Tibial artery (tissue), 4 donors: ENCODE measurements at places on chromosomes 1 and 21.

DNA sequence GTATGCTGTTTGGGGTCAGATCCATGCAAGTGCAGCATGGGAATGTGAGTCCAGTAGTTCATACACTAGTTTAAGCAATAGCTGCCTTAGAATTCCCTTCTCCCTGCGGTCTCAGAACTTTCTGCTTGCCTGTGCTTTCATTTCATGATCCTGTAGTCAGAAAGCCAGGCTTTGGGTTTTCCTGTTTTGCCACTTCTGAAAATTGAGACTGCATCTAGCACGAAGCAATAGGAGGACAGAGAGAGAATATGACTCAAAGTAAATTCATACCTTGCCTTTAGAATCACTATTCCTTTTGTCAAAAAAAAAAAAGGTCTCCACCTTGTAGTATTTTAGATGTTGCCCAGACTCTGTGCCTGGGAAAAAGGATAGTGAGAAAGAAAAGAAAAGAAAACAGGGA, 161.2 kb upstream of the SNX7 start:
- H3K27ac ChIP-seq, result no peak overlapping the region
- no peak overlapping the region for H3K4me3 ChIP-seq
- H3K36me3 ChIP-seq, result no peaks in the 10 kb centered on the region
- no peak for DNase-seq

DNA sequence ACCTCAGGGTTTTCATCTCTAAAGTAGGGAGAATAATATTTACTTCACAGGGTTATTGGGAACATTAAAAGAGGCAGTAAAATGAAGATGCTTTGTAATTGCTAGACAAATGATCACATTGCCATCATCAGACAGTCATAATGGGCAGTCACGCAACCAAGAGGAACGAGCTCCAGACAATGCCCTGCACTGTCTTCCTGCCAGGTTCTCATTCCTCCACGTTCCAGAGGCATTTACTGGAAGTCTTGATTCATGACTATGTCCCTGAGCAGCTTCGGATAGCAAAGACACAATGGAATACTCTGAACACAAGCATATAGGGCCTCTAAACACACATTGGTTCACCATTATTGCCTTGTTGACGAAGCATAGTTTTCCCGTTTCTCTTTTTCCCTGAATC, 389.7 kb downstream of the NTNG1 start:
- H3K4me1 ChIP-seq, result no peaks in the 10 kb centered on the region
- no peak overlapping the region for H3K4me3 ChIP-seq
- H3K27me3 ChIP-seq, result no peaks in the 10 kb centered on the region

DNA sequence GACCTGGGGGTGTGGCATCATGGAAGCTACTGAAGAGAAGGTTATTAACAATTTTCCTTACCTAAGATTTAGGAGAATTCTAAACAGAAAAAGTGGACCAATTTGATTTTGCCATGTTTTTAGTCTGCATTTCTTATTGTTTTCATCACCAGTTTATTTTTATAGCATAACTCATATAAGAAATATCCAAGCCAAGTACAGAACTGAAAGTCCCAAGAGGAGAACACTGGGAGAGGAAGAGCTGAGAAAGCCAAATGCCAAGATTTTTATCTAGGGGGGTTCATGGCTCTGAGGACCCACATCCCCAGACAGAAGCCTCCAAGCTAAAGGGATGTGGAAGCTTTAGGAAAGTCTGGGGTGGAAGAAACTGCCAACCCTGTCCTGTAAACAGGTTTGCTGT, 109.4 kb upstream of the DUSP10 start:
- H3K27me3 ChIP-seq, result no peaks in the 10 kb centered on the region
- H3K4me1 ChIP-seq, result peaks cover 7% of the 10 kb centered on the region
- H3K4me3 ChIP-seq, result no peak overlapping the region
- no peaks in the 10 kb centered on the region for H3K36me3 ChIP-seq
- DNase-seq, result no peak

GRCh38 chr1:236377832-236378535, 16.1 kb upstream of the EDARADD start:
- H3K4me1 ChIP-seq, result no peaks in the 10 kb centered on the region
- no peaks in the 10 kb centered on the region for H3K36me3 ChIP-seq
- no peak for DNase-seq
- no peaks in the 10 kb centered on the region for H3K27me3 ChIP-seq

DNA sequence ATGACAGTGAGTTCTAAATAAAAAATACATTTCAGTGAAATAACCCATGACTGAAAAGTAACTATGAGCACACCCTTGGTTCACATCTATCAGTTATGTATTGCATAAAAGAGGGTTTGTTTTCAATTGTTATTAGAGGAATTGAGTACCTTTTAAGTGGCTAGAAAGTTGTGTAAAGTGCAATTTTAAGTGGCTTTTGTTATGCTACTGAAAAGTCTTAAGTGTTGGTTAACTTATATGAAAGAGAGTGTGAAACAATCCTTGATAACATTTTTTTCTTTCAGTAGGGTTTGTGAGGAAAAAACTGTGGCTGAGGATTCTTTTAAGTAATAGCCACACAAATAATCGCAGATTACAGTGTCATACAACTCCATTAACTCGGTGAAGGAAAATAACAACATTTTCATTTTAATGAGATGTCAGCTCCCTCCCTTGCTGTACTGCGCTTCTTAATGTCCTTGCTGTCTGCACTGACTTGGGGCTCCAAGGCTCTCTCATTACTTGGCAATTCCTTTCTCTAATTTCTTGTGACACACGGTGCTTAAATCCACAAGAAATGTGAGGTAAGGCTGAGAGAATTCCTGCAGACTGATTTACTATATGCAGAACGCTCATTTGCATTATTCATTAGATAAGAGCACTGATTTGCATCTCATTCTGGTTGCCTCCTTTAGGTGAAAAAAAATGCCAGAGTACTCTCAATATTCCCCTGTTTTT, 40.6 kb downstream of the NTNG1 start:
- no peak for DNase-seq
- H3K4me1 ChIP-seq, result no peaks in the 10 kb centered on the region
- H3K36me3 ChIP-seq, result no peaks in the 10 kb centered on the region
- H3K4me3 ChIP-seq, result no peak overlapping the region

- H3K36me3 ChIP-seq, result no peaks in the 10 kb centered on the region
- no peaks in the 10 kb centered on the region for H3K27me3 ChIP-seq
- H3K4me3 ChIP-seq, result no peak overlapping the region
- no peak for DNase-seq
- H3K27ac ChIP-seq, result no peak overlapping the region
Measured at GRCh38 chr21:16069178-16070112, 339.7 kb downstream of the USP25 start.

DNA sequence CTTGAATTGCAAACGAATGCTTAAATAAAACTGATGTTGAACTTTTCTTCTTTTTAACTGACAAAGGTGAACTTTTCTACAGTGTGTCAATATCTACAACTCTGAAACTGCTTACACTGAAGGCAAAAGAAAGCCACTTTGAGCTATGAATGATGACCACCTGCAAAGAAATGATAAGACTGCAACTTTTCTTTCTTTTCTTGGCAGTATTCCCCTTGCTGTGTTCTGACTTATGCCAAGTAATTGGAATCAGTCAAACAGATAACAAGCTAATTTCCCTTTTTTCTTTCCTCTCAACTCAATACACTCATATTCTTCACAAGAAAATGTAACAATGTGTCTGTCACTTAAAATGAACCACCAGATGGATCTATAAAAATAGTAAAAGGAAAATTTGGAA, 588.1 kb upstream of the BRINP3 start:
- H3K36me3 ChIP-seq, result no peaks in the 10 kb centered on the region
- no peaks in the 10 kb centered on the region for H3K27me3 ChIP-seq
- H3K27ac ChIP-seq, result no peak overlapping the region
- H3K4me1 ChIP-seq, result no peaks in the 10 kb centered on the region
- no peak overlapping the region for H3K4me3 ChIP-seq
- no peak for DNase-seq

DNA sequence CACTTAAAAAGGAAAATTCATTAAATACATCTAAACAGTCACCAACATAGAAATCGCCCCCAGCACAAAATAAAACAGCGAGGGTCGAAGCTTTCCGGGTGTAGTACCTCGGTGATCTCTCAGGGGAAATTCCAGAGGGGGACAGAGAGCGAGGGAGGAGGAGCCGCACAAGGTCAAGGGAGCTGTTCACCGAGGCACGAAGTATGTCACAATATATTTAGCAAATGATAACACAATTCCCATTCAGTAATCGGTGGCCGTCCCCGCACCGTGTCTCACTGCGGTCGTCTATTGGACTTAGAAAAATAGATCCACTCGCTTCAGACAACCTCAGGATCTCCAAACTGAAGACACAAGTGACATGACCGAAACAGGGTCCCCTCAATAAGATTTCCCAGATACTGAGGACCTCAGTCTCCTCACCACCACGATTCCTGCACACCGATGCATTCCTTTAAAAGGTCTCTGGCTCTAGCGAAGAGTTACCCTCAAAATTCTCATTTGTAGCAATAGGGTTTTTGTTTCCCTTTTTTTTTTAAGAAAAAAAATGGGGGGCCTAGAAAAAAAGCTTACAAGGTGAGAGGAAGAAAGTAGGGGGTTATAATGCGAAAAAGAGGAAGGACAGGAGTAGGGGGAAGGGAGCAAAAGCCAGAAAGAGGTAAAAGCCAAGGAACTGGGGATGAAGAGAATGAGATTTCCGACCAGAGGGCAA, 1.1 kb downstream of the LPGAT1 start:
- no peaks in the 10 kb centered on the region for H3K36me3 ChIP-seq
- H3K27me3 ChIP-seq, result no peaks in the 10 kb centered on the region
- H3K27ac ChIP-seq, result peak overlapping the region; percentile 87
- peak overlapping the region; percentile 76 for H3K4me3 ChIP-seq
- peak; percentile 30 for DNase-seq

DNA sequence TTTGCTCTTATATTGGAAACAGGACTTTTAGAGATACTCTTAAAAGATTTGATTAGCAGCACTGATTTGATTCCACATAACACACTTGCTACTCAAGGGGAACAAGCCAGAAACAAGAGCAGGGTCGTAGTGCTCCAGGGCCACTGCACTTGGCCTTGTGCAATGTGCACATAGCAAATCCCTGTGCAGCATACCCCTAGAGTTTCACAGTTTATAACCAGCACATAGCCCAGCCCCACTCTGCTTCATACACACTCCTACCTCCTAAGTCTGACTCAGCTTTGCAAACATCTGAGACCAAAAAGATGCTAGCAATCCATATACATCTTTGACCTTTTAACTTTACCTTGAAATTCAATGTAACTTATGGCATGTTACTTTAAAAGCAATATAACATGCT, 157.6 kb downstream of the VAV3 start:
- no peaks in the 10 kb centered on the region for H3K36me3 ChIP-seq
- no peak overlapping the region for H3K4me3 ChIP-seq
- no peaks in the 10 kb centered on the region for H3K4me1 ChIP-seq
- no peak overlapping the region for H3K27ac ChIP-seq
- no peaks in the 10 kb centered on the region for H3K27me3 ChIP-seq

GRCh38 chr1:246111570-246111969, 395.5 kb downstream of the SMYD3 start:
- H3K36me3 ChIP-seq, result no peaks in the 10 kb centered on the region
- H3K27me3 ChIP-seq, result no peaks in the 10 kb centered on the region
- no peak overlapping the region for H3K4me3 ChIP-seq
- H3K27ac ChIP-seq, result no peak overlapping the region

- H3K4me1 ChIP-seq, result no peaks in the 10 kb centered on the region
- H3K36me3 ChIP-seq, result no peaks in the 10 kb centered on the region
- no peak overlapping the region for H3K4me3 ChIP-seq
- no peaks in the 10 kb centered on the region for H3K27me3 ChIP-seq
- DNase-seq, result no peak
Measured at GRCh38 chr1:81155131-81155530, 645.6 kb upstream of the ADGRL2 start.

DNA sequence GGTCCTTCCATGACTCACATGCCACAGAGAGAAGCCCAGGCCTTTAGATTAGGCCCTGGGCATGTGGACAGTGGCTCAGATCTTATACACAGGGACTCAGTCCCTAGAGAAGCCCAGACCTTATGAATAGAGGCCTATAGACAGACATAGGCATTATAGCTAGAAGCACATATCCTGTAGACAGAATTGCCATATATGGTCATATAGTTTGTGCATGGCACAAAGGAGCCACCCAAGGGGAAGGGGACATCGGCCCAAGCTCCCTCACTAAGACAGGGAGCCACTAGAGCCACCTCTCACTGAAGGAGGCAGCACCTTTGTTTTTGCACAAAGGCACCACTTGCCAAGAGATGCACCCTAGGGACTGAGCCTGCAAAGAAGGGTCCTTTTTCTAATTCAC, 2.3 kb upstream of the EFNA3 start:
- H3K27ac ChIP-seq, result no peak overlapping the region
- peaks cover 9% of the 10 kb centered on the region for H3K27me3 ChIP-seq
- DNase-seq, result no peak
- no peaks in the 10 kb centered on the region for H3K36me3 ChIP-seq
- H3K4me3 ChIP-seq, result no peak overlapping the region
- H3K4me1 ChIP-seq, result peaks cover 30% of the 10 kb centered on the region

DNA sequence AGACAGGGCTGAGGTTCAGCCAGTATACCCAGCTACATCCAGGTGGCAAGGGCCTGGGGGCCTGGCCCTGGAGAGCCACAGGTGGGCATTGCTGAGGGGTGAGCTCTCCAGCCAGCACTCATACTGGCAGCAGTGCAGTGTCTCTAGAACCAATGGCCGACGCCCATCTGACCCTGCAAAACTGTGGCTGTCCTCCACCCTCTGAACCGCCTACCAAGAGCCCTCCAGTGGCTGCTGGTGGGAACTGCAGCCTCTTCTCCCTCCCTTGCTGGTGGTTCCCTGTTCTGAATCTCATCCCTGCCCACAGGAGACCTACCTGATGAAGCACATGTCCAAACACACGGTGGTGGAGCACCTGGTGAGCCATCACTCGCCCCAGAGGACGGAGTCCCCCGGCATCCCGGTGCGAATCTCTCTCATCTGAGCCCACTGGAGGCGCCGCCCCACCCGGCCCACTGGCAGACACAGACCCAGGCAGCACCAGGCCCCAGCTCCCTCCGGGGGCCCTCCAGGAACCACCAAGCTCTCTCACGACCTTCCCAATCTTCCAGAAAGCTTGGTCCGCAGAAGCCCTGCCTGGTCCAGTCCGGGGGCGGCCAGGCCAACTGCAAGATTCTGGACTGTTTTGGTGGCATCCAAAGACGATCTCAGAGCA, 22.1 kb downstream of the A3GALT2 start:
- no peaks in the 10 kb centered on the region for H3K27me3 ChIP-seq
- no peak overlapping the region for H3K4me3 ChIP-seq
- peak overlapping the region; percentile 48 for H3K27ac ChIP-seq
- no peaks in the 10 kb centered on the region for H3K4me1 ChIP-seq

GRCh38 chr1:15937706-15938168, 38.2 kb downstream of the ZBTB17 start:
- no peak for DNase-seq
- H3K36me3 ChIP-seq, result peaks cover 93% of the 10 kb centered on the region
- H3K27me3 ChIP-seq, result no peaks in the 10 kb centered on the region
- peaks cover 11% of the 10 kb centered on the region for H3K4me1 ChIP-seq
- no peak overlapping the region for H3K4me3 ChIP-seq
- peak overlapping the region; percentile 33 for H3K27ac ChIP-seq

- no peak for DNase-seq
- H3K27me3 ChIP-seq, result no peaks in the 10 kb centered on the region
- H3K36me3 ChIP-seq, result peaks cover 28% of the 10 kb centered on the region
- H3K4me1 ChIP-seq, result peaks cover 9% of the 10 kb centered on the region
- no peak overlapping the region for H3K27ac ChIP-seq
Measured at GRCh38 chr1:19888112-19888511, 5.9 kb downstream of the OTUD3 start.

- H3K4me1 ChIP-seq, result no peaks in the 10 kb centered on the region
- DNase-seq, result peak; percentile 56
- no peak overlapping the region for H3K4me3 ChIP-seq
- H3K27me3 ChIP-seq, result no peaks in the 10 kb centered on the region
- H3K27ac ChIP-seq, result no peak overlapping the region
- H3K36me3 ChIP-seq, result no peaks in the 10 kb centered on the region
Measured at GRCh38 chr1:230797942-230798365, 50.8 kb downstream of the CAPN9 start.
